ENCODE measurements at places on chromosomes 3 and 15.

- no peak for DNase-seq
Measured at GRCh38 chr3:30502051-30502741, 104.2 kb upstream of the TGFBR2 start.

DNA sequence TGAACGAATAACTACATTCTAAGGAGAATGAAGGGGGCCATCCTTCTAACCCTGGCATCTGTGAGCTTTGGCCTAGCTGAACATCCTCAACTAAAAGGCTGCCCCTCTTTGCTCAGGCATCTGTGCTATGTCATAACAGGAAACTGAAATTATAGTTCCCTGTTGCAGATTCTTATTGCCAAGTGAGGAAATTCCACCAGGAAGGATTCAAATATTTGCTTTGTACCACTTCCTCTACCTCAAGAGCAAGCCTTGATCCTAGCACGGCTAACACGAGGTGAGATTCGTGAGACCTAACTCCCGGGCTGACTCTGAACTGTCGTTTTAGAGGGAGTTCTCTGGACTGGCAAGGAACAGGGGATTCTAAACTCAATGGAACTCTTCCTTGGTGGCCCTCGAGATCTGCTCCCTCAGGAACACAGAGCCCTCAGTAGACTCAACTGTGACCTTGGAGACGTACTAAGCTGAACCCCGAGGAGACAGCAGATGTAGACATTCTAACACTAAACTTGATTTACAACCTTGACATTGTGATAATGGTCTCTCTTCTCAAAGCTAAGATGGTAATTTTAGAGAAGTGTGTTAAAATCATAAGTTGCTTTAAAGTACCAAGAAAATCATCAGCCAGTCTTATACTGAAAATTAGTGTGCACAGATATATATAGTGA, 4.2 kb downstream of the SPG21 start:
- DNase-seq = no peak

DNA sequence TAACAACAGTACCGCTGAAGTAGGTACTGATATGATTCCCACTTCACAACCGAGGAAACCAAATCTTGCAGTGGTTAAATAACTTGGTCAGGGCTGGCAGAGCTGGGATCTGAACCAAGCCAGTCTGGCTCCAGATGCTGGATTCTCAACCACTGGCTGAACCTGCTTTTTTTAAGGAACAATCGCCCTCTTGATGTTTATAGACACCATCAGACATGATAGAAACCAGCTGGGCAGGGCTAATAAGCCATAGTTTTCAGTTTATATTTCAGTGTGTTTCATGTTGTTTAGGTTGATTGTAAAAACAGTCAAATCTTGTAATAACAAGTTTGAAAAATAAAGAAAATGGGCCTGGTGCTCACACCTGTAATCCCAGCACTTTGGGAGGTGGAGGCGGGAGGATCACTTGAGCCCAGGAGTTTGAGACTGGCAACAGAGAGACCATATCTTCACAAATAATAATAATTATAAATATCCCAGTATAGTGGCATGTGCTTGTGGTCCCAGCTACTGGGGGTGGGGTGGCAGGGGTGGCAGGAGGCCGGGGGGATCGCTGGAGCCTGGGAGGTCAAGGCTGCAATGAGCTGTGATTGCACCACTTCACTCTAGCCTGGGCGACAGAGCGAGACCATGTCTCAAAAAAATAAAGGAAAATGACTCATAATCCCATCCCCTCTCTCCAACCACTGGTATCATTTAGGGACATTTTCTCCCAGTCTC, 36.7 kb downstream of the XYLB start:
- DNase-seq = no peak

- DNase-seq = no peak
Measured at GRCh38 chr3:177468331-177468730, 271.0 kb upstream of the TBL1XR1 start.

DNA sequence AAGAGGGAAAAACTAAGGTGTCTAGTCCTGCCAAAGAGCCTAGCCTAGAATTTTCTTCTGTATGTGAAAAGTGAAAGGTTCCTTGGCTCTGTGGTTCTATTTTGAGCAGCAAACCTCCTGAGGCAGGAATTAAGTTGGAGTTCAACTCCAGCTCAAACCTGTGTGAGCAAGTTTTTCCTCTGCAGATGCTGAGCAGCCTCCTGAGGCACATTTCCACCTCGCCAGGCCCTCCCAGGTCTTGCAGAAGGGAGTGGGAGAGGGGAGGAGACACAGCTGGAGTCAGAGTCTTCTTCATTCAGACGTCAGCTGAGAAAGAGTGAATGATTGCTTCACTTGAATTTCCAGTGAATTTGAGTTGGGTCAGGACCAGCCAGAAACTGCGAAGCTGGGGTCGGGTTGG, 69.5 kb upstream of the ETV5 start:
- DNase-seq = no peak

Measured in CD4-positive, alpha-beta memory T cell (primary cell).